ENCODE measurements at places on chromosomes 6 and 20.

- DNase-seq = peak; percentile 41
These were observed 3.3 kb downstream of the SPEF1 start for GRCh38 chr20:3777716-3778629.

DNA sequence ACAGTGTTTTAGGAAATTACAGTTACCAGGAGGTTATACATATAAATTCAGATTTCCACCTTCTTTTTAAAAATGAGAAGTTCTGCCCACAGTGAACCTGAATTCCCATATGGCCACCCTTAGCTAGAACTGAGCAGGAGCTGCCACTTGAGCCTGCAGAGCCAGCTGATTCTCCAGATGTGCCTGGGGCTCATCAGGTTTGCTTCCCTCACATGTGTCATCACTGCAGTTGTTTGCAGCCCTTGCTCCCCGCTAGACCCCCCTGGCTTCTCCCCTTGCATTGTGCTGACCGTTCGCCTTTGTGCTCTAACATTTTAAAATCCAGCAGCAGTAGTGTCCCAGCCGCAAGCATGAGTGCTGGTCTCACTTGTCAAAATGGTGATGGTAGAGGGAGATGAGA is 131.1 kb downstream of the UTRN start:
- DNase-seq = no peak

DNA sequence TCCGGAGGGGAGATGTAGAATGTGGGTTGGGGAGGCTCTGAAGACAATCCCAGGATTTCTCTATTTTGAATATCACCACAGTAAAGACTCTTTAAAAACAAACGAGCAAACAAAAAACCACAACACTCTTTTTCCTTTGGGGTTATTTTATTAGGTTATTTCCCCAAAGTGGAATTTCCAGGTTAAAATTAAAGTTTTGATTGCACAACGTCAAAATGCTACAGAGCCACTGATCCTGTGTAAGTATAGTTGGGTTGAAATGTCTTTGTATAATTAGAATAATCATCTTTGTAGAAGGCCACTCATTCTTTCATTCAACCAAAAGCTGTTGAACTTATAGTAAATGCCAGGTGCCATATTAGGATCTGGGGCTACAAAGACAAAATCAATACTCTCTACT is 19.6 kb upstream of the PIM1 start:
- DNase-seq = no peak

GRCh38 chr6:134247231-134247833 is 70.6 kb downstream of the SGK1 start:
- DNase-seq = no peak

DNA sequence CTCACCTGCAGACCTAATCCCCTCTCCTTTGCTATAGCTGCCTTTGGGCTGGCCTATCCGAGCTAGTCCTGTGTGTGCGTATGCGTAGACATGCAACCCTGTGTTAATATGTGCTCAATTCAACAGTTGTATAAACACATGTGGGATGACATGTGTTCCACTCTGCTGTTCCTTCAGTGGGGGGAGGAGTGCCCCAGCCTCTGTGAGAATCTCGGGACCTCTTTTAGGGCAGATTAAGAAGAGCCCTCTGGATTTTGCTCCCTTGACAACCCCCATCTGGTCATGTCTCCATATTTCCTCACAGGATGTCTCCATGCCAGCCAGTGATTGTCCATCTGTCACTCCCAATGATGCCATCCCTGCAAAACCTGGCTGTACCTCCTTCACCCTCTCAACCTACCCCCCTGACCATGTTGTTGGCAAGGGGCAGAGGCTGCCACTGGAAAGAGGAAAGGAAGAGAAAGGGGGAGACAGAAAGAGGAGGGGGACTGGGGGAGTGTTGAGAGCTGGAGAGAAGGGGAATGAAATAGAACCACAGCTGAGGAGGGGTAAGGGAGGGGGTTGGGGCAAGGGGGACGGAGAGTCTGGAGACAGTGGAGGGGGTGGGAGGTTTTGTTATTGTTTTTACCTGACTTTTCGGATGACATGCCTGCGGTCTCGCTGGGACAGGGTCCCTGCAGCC is 417 bp downstream of the PRRT1 start:
- DNase-seq = no peak

GRCh38 chr6:157227202-157228166 is 95.8 kb downstream of the TMEM242 start:
- no peak for DNase-seq

GRCh38 chr20:59820204-59821041 is 113.0 kb downstream of the SYCP2 start:
- DNase-seq = no peak

DNA sequence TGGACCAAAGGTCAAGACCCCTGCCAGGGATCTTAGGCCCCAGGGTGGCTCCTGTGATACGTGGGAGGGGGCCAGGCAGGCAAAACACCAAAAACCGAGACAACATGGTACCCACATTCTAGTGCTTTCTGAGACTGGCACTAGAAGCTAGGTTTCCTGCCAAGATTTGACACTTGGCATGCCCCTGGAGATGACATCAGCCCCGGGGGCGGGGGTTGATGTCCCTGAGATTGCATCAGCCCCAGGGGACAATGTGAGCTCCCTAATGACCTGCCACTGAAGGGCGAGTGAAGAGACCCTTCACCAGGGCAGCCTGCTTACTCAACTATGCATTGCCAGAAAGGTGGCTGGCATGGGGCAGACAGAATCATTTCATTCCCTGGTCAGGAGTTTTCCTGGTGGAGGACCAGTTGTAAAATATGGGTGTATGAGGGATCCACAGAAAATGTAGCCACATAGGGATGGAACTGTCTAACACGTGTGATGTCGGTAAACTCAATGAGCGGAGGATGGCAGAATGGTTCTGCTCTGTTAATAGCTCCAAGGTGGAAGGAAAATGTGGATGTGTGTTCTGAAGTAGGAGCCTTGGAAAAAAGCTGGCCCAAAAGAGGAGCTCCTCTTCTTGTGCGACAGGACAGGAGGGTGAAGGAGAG is 219.7 kb downstream of the UNC5CL start:
- no peak for DNase-seq

DNA sequence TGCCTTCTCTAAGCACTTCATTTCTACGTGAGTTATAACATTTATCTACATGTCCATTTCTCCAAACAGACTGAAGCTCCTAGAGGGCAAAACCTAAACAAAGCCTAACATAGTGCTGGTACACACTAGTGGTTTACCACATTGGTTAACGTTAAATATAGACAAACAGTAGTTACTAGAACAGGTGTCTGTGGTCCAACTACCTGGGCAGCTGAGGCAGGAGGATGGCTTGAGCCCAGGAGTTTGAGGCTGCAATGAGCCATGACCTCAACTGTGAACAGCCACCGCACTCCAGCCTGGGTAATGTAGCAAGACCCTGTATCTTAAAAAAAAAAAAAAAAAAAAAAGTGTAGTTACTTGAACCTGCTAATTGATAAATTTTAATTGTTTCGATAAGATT is 26.5 kb downstream of the PTPRK start:
- DNase-seq = no peak

DNA sequence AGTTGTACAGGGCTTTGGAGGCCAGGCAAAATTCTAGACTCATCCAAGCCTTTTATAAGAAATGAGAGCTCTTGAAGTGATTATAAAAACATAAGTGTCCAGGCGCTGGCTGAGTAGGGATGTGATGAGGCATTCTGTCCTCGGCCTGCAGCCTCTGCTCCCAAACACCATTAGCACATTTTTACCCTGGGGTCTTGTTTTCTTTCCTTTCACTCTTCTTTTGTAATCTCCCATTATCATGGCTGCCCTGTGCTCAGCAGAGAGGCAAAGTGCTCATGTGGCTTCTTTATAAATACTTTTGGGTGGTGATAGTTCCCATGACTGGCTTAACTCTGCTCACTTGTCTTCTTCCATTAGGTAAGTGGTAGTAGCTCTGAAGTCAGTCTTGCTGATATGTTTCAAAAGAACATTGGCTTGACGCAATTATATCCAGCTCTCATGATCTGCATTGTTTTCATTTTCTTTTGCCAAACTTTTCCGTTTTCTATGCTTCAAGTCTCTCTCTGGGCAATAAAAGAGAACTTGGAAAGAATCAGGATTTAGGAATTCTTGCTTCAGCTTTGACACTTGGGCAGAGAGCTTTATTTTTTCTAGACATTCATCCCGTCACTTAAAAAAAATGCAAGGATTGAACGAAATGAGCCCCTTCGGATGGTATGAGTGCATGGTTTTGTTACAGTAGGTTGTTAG is 61.1 kb downstream of the CAP2 start:
- DNase-seq = peak; percentile 80

GRCh38 chr6:34143884-34144580 is 1.9 kb downstream of the GRM4 start:
- no peak for DNase-seq

DNA sequence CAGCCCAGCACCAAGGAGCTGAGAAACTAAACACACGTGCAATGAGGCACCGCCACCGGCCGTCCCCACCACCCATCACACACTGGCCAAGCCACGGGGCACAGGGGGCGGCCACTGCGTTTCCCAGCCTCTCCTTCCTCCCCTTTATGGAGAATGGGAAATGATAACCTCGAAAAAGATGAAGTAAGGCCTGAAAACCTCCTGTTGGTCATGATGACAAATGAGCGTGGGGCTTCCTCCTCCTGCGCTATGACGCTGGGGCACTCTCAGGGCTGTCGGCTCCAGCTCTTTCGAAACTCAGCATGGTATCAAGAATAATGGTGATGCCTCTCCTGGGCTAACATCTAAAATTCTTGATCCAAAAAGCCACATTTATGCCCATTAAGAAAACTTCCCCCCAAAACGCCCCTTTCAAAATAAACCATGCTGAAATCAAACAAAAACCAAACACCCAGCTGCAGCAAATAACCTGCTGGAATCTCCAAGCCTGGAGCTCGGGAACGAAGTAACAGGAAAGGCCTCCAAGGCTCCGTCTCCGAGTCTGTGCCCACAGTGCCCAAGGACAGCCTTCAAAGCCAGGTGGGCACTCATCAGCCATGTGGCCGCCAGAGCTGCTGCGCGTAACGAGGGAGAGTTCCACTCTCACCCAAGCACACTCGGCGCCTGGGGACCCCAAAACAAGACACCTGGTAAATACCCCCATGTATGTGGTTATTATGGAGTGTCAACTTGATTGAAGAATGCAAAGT is 50.0 kb downstream of the TAF4 start:
- no peak for DNase-seq

GRCh38 chr6:28541996-28542395 is 16.3 kb downstream of the GPX5 start:
- no peak for DNase-seq

DNA sequence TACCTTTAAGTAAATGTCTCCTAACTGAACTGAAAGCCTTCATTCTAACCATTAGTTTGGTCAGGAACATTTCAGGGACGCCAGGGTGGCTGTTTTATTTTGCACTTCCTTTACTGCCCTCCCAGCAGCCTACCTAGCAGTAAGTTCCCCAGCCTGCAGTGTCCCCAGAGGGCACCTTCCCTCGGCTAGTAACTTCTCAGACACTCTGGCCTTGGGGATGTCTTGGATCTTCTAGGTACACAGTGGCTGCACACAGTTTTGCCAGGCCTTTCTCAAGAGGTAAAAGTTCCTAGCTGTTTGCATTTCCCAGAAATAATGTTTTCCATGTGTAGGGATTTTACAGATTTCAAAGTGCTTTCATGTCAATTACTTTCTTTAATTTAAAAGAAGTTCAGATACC is 378 bp upstream of the LAMA2 start:
- no peak for DNase-seq

DNA sequence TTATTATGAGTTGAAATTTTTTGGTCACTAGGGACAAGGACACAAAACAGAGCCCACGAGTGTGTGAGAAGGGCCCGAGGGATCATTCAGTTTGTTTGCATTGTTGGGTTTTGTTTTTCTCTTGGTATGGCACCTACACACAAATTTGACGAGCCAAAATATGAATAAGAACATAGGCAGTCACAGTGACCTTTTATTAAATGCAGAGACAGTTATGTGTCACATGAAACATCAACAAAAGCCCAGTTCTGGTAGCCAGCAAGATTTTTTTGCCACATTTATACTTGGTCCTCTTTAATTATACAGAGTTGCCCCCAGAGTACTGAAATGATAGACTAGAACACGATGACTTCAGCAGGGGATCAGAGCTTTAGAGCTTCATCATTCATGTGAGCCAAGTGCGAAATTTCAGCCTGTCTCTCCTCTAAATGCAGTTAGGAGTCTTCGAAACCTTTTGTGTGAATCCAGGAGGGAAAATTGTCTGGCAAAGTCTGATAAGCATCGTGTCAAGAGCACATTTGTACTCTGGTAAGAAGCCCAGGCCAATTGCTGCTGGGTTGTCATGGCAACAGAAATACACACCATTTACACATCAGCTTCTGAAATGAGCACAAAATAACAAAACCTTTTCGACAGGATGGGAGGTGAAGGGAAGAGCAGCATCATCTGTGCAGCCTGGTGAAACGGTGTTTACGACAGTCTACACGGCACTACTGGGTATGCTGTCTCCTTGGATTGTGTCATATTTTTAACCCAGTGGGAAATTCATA is 79.2 kb upstream of the RIPOR2 start:
- DNase-seq = peak; percentile 94

DNA sequence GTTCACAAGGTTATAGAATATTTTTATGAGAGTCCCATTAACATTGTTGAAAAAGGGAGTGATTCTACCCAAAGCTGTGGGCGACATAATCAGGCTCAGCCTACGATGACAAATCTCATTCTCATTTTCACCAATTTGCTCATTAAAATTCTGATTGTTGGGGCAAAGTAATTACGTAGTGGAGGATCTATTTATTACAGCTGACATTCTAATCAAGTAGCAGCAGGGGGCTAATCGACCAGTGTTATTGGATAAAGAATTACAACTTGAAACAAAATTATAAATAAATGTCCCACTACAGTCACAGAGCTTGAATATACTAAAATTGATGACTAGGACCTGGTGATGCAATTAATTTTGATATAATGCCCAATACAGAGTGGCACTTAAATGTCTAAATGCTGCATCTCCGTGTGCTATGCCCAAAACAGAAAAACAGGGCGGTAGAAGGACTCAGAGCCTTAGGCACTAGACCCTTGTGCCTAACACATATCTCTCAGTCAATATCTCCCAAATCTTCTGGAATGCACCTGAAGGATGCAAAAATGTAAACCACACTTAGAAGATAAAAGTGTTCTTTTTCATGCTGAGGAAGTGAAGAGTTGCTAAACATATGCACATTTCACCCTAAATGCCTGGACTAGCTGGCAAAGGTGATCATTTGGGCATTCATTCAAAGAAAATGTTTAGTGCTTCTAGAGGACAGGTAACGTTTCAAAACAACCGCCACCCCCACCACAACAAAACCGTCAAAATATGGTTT is 88.3 kb downstream of the CD24 start:
- no peak for DNase-seq

DNA sequence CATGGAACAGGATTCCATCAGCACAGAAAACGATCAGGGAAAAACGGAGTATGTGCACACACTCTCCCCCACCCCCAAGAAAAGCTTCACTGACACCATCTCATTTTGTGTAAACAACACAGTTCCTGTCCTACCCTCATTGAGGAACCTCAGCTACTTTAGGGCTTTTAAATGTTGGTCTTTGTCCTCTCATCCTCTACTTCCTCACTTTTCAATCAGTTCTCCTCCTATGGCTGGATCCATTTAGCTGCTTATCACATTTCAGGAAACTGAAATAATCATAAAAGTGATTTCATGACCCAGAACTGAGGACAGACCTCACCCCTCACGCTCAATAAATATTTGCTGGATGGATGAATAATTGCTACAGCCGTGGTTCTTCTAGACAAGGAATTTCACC is 33.1 kb upstream of the PNRC1 start:
- DNase-seq = no peak

- no peak for DNase-seq
These were observed 5.6 kb downstream of the PLCG1 start for GRCh38 chr20:41142919-41143318.

- peak; percentile 84 for DNase-seq
These were observed 98.9 kb downstream of the FAM120B start for GRCh38 chr6:170405311-170405975.

Data from fibroblast of gingiva (primary cell).